Dorsolateral prefrontal cortex (tissue), 122 donors: ENCODE measurements at places on chromosomes 3 and 15.

DNA sequence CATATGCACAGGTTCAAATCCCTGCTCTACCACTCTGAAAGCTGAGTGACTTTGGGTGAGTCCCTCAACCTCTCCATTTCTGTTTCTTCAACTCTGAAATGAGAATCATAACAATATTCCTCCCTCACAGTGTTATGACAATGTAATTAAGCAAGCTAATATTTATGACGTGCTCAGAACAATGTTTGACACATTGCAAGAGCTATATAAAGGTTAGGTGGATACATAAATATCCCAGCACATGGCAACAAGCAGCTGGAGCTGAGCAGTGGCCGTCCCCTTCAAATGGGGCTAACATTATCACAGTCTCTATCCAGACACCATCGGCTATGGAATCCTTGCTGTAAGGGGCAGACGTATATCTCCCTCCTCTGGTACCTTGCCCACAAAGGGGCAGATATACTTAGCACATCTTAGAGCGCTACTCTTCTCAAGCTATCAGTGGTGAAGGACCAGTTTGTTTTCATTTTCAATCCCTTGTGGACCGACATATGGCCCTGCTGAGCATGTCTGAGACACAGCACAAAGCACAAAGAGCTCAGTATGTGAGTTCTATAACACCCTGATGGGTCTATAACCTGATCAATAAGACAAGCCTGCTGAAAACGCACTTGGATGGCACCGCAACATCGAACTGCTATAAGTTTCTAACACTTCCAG is 80.9 kb downstream of the PRICKLE2 start:
- no peak for DNase-seq

DNA sequence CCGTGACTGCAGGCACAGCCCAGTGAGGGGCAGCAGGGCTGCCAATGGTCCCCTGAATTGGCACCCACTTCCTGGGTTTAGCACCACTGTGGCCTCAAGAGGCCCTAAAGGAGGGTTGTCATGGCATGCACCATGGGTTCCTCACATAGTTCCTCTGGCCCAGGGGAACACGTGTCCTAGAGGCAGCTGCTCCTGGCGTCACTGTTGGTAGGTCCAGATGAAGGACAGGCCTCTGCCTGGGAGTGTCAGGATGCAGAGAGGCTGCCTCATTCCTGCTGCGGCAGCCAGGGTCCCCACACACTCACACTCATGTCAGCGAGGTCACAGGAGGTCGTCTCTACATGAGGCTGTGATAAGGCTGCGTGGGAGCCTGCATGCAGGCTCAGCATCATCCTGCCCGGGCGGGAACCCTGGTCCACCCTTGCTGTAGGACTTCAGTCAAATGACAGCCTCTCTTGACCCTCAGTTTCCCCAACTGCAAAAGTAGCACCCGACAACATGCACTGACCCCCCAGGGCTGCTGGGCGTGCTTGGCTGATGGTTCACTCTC is 26.1 kb upstream of the SFMBT1 start:
- no peak for DNase-seq

DNA sequence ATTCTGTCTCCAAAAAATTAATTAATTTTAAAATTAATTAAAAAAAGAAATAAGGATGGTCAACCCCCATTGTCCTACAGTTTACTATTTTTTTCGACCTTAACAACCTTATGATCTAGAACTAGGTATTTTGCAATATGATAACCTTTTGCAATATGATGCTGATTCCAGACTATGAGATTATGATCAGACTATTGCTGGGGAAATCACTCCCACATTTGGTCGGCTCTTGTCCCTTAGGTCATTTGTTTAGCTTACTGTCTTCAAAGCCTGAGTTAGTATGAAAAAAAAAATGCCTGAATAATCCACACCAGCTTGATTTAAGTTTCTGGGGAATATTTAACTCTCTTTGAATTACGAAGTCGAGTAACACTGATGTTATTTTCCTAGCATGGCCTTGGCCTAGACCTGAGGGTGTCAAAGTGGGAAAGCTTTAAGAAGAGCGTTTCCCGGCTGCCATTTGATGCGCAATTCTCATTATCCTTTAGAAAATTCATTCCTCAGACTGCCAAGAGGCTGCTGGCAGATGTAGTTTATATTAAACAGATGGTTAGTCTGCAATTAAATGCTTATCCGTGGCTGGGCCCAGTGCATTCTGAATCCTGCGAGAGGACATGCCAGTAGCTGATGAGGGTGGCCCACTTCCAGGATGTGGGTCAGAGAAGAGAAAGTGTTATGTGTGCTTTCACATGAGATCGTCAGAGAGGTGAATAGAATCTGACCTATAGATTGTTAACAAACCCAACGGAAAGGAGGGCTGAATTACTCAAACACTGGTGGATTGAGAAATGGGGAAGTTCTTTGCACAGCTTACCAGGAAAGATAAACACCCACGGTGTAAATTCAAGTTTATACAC is 496.0 kb upstream of the THBS1 start:
- DNase-seq: no peak

DNA sequence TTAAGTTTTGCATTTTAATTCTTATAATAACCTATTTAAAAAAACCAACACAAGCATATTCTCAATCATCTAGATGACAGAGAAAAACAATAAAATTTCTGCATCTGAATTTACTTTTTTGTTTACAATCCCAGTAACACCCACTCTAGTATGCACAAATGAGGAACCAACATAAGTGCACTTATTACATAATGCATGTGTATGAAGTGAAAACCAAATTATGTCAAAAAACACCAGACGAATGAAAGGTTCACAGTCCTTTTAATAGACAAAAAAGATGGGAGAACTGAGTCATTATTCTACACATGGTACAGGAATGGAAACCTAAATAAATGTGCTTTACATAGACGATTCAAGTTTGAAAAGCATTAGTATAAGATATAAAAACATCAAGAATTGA is 91.7 kb downstream of the NR1I2 start:
- no peak for DNase-seq

- DNase-seq: no peak
Observed at GRCh38 chr3:12430086-12430485, 54.2 kb upstream of the TSEN2 start.

DNA sequence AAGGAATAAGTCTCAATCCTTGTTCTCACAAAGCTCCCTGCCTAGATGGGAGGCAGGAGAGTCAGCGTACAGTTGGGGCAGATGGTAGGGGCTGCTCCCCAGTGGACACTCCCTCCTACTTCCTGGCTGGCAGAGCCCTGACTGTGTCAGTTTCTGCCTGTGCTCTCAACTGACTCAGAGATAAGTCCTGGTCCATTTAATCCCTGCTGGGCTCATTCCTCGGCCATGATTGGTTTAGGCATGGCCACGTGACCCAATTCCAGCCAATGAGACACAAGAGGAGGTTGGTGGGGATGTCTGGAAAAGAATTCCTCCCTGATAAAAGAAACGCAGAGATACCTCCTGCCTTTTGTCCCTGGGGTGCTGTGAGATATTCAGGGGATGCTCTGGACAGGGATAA is 118.1 kb upstream of the SLC6A11 start:
- no peak for DNase-seq
